Amniotic stem cell (primary cell): ENCODE measurements at places on chromosomes 2 and 18.

DNA sequence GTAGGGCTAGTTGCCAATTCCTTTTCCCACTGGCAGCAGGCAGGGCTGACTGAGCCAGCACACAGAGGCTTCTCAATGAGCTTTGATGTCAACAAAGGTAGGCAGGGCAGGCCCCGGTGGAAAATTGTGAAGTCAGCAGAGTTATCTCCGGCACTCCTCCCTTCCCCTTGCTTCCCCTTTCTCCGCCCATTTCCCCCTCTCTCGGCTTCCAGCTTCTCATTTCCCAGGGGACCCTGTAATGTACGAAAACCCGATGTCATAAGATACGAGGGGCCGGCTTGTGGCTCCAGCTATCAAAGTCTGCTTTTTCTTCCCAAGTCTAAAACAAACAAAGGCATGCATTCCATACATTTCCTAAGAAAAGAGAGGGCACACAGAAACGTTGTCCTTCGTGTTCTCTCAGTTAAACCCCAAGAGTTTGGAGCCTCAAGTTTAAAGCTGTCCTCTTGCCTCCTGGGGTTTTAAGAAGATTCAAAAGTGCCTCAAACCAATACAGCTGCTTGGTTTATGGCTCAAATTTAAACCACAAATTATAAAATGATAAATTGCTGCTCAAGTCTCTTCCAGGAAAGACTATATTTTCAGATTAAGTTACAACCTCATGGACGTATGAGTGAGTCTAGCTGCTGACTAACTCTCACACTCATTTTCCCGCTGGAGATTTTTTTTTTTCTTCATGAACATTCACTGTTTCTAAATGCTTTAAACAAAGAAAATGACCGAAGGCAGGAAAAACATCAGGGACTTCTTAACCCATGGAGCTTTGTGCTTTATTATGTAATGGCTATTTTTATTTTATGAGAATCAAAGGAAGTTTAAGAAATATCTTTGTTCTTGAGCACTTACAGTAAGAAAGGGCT is 27.2 kb upstream of the EML4 start:
- DNase-seq = peak; percentile 54

GRCh38 chr2:112607680-112608438 is 23.4 kb downstream of the CHCHD5 start:
- DNase-seq = no peak

GRCh38 chr18:29616867-29617266 is 1425.7 kb downstream of the DSC3 start:
- DNase-seq = no peak

- DNase-seq = no peak
These were observed 1936.8 kb upstream of the PIK3C3 start for GRCh38 chr18:40018266-40018665.

GRCh38 chr18:30889519-30890301 is 152.8 kb downstream of the DSC3 start:
- DNase-seq = no peak

DNA sequence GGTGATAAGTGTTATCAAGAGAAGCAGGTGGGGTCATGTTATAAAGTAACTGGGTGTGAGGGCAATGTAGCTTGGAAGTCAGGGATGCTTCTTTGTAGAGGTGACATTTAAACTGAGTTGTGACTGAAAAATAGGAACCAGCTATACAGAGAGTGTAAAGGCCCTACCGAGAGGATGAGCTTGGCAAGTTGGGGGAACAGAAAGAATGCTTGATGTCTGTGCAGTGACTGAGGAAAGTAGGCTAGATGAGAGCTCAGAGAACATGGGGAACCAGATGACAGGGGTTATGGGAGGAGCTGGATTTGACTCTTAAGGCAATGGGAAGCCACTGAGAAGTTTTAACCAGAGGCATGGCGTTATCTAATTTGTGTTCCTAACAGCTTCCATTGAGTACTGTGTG is 115.3 kb downstream of the DOCK10 start:
- no peak for DNase-seq

GRCh38 chr2:70920367-70920715 is 15.4 kb upstream of the ATP6V1B1 start:
- no peak for DNase-seq

- no peak for DNase-seq
These were observed 33.5 kb downstream of the MGAT5 start for GRCh38 chr2:134287323-134287722.

DNA sequence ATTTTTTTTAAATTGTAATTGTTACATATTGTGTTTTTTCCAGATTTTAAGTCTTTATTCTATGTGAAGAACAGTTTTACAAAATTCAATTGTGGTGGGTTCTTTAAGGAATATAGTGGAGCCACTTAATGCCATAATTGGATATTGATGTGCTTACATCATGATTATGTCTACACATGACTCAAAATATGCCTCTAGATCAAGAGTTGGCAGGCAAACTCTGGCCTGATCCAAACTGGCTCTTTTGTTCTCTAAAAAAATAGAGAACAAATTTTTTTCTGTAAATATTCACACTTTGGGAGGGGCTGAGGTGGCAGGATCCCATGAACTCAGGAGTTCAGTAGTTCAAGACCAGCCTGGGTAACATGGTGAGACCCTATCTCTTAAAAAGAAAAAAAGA is 8.3 kb downstream of the EHBP1 start:
- DNase-seq = no peak

- no peak for DNase-seq
These were observed 60.5 kb upstream of the PXDN start for GRCh38 chr2:1804865-1805264.

DNA sequence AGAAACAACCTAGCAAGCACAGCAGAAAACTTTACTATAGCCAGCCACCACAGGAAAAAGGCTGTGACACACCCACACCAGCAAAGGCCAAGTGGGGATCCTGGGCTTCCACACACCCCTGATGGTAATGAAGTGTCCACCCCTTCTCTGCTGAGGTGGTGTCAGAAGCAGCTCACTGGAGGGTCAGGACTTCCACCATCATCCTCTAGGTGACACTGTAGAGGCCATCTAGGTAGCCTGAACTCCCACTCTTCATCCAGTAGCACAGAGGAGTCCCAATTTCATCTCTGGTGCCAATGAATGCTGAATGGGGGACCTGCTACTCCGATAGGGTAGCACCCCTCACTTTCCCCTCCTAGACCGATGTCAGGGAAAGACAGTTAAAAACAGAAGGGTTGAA is 1544.4 kb downstream of the LRP1B start:
- no peak for DNase-seq

- DNase-seq = no peak
These were observed 54.5 kb downstream of the EPAS1 start for GRCh38 chr2:46351750-46352138.

- no peak for DNase-seq
These were observed 1122.7 kb upstream of the PIK3C3 start for GRCh38 chr18:40832362-40832761.

DNA sequence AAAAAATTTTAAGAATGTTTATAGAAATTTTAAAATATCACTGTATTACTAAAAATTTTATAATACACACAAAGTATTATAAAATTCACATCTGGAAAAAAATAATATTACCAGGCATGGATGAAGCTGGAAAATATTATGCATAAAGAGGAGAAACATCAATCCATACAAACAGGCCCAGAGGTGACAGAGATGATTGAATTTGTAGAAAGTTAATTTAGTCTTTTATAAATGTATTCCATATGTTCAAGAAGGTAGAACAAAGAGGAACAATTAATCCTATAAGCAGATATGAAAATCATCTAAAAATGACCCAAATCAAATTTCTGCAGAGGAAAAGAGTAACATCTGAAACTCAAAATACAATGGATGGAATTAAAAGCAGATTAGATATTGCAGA is 605.2 kb upstream of the CELF4 start:
- DNase-seq = no peak

- DNase-seq = no peak
These were observed 2.0 kb downstream of the WDR35 start for GRCh38 chr2:19987936-19988335.

DNA sequence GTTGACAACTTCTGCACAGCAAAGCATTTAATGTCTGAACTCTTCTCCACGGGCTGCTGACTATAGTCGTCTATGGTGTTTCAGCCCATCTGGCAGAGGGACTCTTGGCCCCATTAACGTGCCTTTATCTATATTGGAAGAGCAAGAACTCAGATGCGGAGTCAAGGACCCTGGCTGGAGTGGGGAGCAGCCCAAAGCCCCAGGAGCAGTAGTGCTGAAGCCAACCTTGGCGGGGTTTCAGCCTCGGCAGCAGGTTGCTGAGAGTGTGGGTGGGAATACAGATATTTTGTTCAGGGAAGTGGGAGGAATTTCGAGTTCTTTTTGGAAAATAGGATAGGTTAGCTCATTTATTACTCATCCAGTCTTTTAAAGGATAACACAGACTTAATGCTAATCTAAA is 34.2 kb downstream of the TMEM17 start:
- DNase-seq = no peak

DNA sequence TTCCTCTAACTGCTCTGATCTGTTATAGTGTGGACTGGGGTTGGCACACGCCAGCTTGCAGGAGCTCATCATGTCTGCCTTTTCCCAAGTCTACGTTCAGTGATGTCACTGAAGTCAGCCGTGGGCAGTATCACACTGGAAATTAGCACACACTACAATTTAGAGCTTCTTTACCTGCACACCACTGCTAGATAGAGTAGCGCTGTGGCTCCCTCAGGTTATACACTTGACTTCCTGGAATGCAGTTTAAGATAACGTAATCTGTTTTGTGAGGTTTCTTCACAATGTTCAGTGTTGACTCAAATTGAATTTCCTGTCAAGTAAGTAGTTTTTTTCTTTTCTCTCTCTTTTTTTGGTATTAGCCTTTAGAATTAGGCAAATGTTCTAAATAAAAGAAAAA is 487.2 kb downstream of the DCDC2C start:
- DNase-seq = no peak

DNA sequence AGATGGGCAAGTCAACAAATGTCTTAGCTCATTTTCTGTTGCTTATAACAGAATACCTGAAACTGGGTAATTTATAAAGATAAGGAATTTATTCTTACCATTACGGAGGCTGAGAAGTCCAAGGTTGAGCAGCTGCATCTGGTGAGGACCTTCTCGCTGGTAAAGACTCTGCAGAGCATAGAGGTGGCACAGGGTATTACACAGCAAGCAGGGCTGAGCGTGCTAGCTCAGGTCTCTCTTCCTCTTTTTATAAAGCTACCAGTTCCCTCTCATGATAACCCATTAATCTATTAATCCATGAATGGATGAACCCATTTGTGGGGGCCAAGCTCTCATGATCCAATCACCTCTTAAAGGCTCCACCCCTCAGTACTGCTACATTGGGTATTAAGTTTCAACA is 109.1 kb downstream of the CDK15 start:
- DNase-seq = no peak

DNA sequence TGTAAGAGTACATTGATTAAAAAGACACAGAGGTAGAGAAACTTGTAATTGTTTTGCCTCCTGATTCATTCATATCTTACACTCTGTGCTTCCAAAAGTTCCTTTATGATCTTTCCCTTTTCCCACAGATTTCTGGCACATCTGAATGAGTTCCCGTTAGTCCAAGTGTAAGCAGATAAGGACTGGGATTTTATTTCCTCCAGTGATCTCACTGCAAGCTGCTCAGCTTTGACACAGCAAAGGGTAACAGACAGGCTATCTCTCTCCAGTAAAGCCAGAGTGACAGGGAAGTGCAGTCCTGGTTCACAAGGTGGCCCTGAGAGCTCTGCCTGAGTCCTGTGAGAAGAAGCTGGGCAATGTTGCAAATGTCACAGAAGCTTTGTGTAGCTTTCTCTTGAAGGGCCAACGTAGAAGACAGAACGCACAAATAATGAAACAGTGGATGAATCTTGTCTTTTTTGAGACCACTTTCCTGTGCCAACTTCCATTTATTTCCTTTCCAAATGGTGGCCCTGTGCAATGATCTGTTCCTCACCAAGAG is 32.5 kb upstream of the KCNE4 start:
- no peak for DNase-seq

DNA sequence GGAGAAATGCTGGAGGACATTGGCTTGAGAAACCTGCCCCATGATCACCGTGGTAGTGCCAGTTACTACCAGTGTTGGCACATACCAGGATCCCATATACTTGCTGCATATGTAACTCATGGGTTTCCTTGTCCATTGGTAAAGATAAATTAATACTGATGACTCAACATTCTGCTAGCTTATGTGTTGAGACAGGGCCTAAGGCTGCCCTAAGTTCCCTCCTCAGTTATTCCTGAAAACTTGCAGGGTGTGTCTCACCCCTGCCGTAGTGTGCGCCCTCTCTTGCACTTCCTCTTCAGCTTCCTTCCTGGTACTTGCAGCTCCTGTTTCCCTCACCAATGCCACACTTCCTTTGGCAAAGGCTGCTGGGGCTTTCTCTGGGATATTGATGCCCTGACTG is 4.3 kb upstream of the INO80C start:
- no peak for DNase-seq

GRCh38 chr2:14960686-14961324 is 328.3 kb downstream of the LRATD1 start:
- DNase-seq = no peak

GRCh38 chr2:9780368-9781130 is 62.7 kb upstream of the TAF1B start:
- no peak for DNase-seq

GRCh38 chr2:49286726-49287125 is 132.4 kb upstream of the FSHR start:
- DNase-seq = no peak

DNA sequence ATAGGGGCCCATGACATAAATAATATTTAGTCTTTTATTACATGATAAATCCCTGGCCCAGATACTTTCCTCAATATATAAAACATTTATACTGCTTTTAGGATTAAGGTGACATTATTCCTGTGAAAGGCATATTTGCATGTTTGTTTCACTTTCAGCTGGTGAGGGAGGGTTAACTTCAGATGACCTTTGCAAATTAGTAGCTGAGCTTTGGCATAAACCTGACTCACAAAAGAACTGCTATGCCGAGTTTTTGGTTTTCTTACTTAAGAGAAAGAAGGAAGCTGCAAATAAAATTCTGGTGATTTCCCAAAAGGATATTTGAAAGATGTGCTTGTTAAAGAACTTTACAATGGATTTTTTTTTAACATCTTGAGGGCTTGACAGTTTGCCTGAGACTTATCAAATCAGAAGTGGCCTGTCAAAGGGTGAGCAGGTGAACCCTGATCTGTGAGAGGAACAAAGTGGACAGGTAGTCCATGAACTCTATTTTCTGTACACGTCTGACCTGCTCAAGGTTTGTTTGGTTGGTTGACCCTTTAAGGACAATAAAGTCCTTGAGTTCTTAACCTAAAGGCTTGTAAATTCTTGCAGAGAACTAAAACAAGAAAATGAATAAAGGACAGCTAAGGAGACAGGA is 93.5 kb downstream of the FAM124B start:
- DNase-seq = no peak

DNA sequence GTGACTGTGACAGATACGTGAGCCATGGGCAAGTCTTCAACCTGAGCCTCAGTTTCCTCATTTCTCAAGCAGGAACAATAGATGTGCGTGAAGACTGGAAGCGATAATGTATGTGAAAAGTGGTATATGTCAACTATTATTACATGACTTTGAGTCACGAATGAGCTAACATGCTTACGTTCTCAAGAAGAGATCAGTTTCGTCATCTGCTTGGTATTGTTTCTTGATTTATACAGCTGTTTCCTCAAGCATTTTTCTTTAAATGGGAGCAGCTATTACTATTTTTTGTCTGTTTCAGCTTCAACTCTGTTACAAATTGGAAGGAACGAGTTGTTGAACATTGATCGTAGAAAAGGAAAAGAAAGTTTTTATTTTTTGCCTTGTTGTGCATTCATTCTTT is 48.5 kb upstream of the THOC1 start:
- no peak for DNase-seq

- no peak for DNase-seq
These were observed 92.1 kb downstream of the MYCN start for GRCh38 chr2:16032282-16033031.

GRCh38 chr18:43651057-43651456 is 373.8 kb upstream of the SYT4 start:
- DNase-seq = no peak
